ENCODE measurements at places on chromosomes 1 and 21. TPM values are rescaled to one million over a fixed set of nuclear protein-coding genes. Genes with fewer than 3 reads are reported as not detected.

- no peak for DNase-seq
Measured at GRCh38 chr21:38311765-38312164, 55.0 kb downstream of the KCNJ15 start.

DNA sequence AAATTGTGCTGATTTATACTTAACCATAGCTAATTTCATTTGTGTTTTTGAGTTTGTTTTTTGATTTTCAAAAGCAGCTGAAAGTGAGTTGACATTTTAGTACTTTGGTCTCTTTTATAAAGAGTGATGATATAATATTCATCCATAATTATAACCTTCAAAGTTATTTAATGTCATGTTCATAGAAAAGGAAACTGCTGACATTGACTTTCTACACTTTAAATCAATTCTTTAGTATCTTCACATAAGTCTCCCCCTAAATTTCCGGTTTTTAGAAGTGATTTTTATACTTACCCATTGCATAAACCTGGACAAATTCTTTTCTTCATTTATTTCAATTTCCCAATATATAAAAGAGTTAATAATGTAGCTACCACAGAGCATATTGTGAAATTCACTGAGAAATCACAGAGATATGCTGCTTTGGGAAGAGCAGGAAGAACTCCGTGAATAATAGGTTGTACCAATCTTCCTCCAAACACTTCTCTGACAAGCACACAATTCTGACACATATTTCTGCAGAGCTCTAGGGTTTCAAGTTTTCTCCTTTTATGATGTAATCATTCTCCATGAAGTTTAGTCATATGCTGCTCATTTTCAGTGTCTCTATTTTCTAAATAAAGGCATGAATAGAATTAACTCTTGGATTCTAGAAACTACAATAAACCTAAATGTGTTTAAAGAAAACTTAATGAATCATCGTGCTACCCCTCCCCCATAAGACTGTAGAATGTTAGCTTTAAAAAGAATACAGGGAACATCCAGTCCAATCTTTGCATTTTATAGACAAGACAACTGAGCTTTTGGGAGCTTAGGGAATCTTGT is 25.6 kb upstream of the CDC42BPA start:
- DNase-seq: no peak

DNA sequence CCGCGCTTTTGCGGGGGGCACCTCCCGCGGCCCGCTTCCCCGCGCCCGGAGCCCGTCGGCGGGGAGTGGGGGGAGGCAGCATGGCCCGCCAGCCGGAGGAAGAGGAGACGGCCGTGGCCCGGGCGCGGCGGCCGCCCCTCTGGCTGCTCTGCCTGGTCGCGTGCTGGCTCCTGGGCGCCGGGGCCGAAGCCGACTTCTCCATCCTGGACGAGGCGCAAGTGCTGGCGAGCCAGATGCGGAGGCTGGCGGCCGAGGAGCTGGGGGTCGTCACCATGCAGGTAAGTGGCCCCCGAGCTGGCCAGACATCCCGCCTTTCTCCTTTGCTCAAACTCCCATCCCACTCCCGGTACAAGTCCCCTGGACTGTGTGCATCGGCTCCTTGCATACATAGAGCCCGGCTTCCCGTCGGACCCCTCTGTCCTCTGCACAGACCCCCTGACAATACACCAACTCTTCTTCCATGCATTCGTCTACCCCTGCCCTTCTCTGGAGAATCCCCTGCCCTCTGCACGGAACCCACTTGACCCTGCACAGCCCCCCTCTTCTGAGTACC is 812 bp downstream of the CACHD1 start:
- DNase-seq: no peak

DNA sequence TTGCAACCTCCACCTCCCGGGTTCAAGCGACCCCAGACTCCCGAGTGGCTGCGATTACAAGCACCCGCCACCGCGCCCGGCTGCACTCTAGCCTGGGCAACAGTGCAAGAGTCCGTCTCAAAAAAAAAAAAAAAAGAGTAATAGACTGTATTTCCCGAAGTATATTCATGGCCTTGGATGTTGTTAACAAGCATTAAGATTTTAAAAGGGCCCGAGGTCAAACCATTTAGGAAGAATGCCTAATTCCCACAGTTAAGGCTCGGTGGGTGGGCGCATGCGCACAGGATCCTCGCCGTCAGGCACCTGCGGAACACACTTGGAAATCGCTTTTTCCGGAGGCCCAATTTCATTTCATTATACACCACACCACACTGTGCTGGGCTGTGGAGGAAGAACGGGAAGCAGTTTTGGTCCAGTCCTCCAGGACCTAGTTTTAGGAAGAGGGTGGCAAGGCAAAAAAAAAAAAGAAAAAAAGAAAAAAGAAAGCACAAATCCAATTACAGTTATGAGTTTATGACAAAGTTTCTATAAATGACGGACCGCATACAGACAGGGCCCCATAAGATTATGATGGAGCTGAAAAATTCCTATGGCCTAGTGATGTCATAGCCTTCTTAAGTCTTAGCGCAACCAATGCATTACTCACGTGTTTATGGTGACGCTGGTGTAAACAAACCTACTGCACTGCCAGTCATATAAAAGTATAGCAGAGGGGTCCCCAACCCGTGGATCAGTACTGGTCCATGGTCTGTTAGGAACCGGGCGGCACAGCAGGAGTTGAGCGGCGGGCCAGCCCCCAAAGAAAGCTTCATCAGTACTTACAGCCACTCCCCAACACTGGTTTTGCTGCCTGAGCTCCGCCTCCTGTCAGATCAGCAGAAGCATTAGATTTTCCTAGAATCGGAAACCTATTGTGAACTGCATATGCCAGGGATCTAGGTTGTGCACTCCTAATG is 38.2 kb downstream of the H3-3A start:
- DNase-seq: no peak

DNA sequence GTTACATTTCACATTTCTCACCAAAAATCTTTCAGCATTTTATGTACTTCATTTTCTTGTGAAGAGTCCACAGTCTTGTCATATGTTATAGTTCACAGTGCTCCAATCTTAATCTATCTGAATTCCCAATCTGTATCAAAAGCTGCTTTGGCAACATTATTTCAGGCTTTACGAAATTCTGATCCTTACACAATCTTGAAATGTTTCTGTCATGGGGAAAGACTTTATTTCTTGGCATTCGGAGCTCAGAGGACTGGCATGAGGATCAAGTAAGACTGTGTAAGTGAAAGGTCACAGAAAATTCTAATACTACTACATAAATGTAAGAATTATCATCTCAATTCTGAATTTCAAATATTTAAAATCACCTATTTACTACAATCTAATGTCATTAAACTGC is 2.0 kb downstream of the USP33 start:
- DNase-seq: no peak

PCP4 gene
- 13.0 TPM for polyA plus RNA-seq

Data from right renal cortex interstitium (tissue), 3 donors.